Peyer's patch (tissue), 4 donors: ENCODE measurements at places on chromosomes 5 and 9. TPM values are rescaled to one million over a fixed set of nuclear protein-coding genes. Genes with fewer than 3 reads are reported as not detected.

PCSK5 gene
- total RNA-seq, result 339 TPM

WDR38 gene
- not detected for total RNA-seq

DRD1 gene
- total RNA-seq, result not detected

PDZD2 gene
- 2.8 TPM for total RNA-seq

PRELID2 gene
- total RNA-seq, result 98.3 TPM

SLCO6A1 gene
- not detected for total RNA-seq

STK10 gene
- 82.4 TPM for total RNA-seq

B4GALT1 gene
- 26.4 TPM for total RNA-seq

LHX3 gene
- total RNA-seq, result not detected

SCGB3A2 gene
- not detected for total RNA-seq

PCDHB10 gene
- total RNA-seq, result 0.76 TPM

PTGR1 gene
- total RNA-seq, result 142 TPM

PDE8B gene
- 1.4 TPM for total RNA-seq

SLC36A3 gene
- total RNA-seq, result not detected

ADAMTSL2 gene
- 1.4 TPM for total RNA-seq

FBXO4 gene
- total RNA-seq, result 8.1 TPM

OBP2B gene
- not detected for total RNA-seq

SLC1A3 gene
- 1.8 TPM for total RNA-seq

NADK2 gene
- 13.3 TPM for total RNA-seq

ANKRD31 gene
- total RNA-seq, result not detected

CEL gene
- 1.6 TPM for total RNA-seq

GALNT12 gene
- 73.7 TPM for total RNA-seq

FOXD4L4 gene
- total RNA-seq, result not detected

PCDHGA12 gene
- total RNA-seq, result 2.5 TPM

NME5 gene
- not detected for total RNA-seq

CCDC112 gene
- total RNA-seq, result 13.1 TPM

MEF2C gene
- 14.9 TPM for total RNA-seq

AK1 gene
- 21.4 TPM for total RNA-seq

UBAP2 gene
- total RNA-seq, result 13.1 TPM

CNTNAP3B gene
- 6.8 TPM for total RNA-seq

WNK2 gene
- total RNA-seq, result 312 TPM

IFNA8 gene
- not detected for total RNA-seq
